CD8-positive, alpha-beta T cell (primary cell): ENCODE measurements at places on chromosomes 5 and 9.
A peak's percentile ranks its signal among the peaks of the same experiment; 100 is the strongest.

GRCh38 chr9:124320062-124320973, 62.6 kb downstream of the NEK6 start:
- DNase-seq, result peak; percentile 38

DNA sequence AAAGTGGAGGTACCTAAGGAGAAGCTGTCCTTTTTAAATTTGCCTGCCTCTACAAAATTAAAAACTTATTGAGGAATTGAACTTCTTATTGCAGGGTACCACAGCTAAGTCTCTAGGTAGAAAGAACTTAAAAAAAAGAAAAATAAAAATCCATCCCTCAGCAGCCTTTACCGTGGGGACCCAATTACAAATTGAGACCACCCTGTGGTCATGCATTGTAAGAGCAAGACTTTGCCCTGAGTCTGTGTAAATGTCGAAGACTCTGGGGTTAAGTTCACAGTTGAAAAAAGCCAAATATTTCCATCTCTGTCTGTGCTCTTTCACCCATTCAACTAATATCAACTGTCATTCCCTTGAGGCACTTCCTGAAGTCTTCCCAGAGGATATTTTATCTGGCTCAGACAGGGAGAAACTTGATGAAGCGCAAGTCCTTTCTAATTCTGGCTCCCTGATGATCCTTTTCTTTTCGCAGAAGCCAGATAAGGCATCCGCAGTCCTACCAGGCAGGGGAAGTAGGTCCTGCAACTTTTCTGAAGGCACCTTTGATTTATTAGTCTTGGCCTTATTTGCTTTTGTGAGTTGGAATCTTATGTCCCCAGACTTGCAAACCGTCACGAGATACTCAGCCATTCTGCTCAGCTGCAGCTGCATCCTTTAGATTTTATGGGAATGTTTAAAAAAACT, 323.8 kb upstream of the WWC1 start:
- DNase-seq, result no peak

- DNase-seq, result no peak
These were observed 92.7 kb downstream of the KIF4B start for GRCh38 chr5:155106221-155106620.

- DNase-seq, result peak; percentile 20
These were observed 80.5 kb upstream of the EPB41L4B start for GRCh38 chr9:109401169-109401989.

GRCh38 chr5:149014571-149015031, 48.3 kb downstream of the SH3TC2 start:
- no peak for DNase-seq

- DNase-seq, result no peak
These were observed 31.7 kb downstream of the NRG2 start for GRCh38 chr5:140011297-140011802.

GRCh38 chr5:65121880-65122436, 353.2 kb downstream of the CWC27 start:
- no peak for DNase-seq

DNA sequence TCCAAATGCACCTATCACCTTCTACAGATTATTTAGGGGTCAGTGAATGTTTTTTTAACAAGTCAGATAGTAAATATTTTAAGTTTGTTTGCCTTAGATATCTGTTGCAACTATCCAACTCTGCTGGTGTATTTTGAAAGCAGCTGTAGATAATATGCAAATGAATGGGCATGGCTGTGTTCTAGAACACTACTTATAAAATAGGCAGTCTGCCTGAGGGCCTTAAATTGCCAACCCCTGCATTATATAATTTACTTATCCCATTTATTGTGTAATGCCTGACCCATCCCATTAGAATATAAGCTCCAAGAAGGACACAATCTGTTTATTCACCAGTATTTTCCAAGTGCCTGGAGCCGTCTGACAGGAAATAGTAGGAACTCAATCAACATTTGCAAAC, 149.0 kb downstream of the TTC39B start:
- no peak for DNase-seq

- no peak for DNase-seq
These were observed 1.5 kb upstream of the PHF19 start for GRCh38 chr9:120878188-120879130.

GRCh38 chr9:125972012-125972729, 225.0 kb downstream of the PBX3 start:
- no peak for DNase-seq

DNA sequence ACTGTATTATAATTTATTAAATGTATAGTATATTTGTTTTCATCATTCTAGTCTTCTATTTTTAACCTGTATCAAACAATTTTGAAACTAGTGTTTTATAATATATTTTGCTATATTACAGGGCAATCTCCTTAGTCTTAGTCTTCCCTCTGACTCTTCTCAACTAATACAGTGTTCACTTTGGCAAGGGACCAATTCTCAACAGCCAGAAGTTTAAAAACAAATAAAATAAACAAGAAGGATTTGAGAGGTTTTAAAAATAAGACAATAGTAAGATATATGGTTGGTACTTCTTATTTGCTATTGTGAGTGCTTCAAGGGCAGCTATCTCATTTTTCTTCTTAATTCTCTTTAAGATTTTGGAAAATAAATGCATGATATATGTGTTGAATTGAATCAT, 167.2 kb downstream of the RAB3C start:
- DNase-seq, result no peak

GRCh38 chr5:102511666-102512065, 12.9 kb upstream of the SLCO6A1 start:
- DNase-seq, result no peak

DNA sequence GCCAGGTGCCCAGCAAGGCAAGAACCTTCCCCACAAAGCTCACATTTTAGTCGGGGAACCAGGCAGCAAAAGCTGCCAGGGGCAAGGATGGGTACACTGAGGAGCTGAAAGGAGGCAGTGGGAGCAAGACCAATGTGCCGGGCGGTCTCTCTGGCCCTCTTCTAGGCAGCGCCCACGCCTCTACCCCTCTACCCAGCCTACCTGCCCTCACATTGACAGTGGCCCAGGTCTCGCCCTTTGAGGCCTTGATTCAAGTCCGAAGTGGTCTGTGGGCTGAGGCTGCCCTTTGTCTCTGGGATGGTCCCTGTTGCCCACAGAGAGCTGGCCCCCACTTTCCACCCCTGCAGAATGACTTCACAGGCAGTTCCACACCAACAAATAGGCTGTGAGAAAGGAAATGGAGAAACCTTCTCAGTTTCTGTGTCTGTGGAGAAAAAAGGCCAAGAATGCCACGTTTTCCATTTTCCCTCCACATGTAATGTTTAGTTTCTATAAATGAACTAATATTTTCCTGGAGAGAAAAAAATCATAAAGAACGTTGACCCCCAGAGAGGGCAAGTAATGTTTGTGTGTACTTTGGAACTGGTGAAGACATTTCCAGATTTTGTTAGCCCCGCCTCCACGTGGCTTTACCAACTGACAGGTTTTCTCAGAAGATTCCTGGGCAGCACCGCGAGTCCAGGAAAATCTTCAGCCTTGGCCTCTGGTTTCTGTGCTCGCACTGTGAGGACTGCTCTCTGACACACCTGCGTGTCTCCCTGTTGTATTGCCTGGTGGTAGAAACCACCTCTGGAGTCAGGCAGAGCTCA, 57.4 kb upstream of the ANGPTL2 start:
- no peak for DNase-seq

- no peak for DNase-seq
These were observed 122.9 kb upstream of the SARDH start for GRCh38 chr9:133861086-133861485.

DNA sequence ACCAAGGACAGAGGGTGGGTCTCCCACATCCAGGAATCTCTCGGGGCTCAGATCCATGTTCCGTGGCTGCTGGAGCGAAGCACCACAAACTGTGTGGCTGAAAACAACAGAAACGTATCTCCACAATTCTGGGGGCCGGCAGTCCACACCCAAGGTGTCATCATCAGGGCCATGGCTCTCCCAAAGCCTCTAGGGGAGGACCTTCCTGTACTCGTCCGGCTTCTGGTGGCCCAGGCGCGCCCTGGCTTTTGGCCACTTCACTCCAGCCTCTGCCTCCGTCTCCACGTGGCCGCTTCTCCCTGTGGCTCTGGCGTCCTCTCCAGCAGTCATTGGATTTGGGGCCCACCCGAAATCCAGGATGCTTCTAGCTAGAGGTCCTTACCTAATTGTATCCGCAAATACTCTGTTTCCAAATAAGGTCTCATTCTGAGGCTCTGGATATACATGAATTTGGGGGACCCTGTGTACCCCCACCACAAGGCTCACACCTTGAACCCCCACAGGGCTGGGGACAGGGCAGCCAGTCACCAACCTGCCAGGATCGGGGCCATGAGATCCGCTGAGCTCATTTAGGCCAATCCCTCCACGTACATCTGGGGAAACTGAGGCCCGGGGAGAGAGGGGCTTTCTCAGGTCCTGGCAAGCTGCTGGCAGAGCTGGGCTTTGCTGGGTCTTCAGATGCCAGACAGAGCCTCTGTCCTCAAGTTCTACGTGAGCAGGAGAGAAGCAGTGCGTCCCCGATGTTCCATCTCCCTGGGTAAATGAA, 158.2 kb downstream of the OLFM1 start:
- no peak for DNase-seq

- no peak for DNase-seq
These were observed 20.6 kb downstream of the NSD1 start for GRCh38 chr5:177154003-177154643.

- DNase-seq, result no peak
These were observed 173.6 kb downstream of the GAPVD1 start for GRCh38 chr9:125434986-125435775.
